Stimulated activated CD4-positive, alpha-beta T cell treated with anti-CD3 and anti-CD28 coated beads, Interleukin-4, amount 100 ng/mL, for 48 hours (primary cell): ENCODE measurements at places on chromosomes 1 and 21.

- no peak for DNase-seq
These were observed 94.6 kb upstream of the AKT3 start for GRCh38 chr1:243944429-243945160.

GRCh38 chr1:89589515-89589914 is 43.4 kb upstream of the LRRC8C start:
- no peak for DNase-seq

GRCh38 chr1:14925336-14926136 is 228.0 kb upstream of the TMEM51 start:
- no peak for DNase-seq

DNA sequence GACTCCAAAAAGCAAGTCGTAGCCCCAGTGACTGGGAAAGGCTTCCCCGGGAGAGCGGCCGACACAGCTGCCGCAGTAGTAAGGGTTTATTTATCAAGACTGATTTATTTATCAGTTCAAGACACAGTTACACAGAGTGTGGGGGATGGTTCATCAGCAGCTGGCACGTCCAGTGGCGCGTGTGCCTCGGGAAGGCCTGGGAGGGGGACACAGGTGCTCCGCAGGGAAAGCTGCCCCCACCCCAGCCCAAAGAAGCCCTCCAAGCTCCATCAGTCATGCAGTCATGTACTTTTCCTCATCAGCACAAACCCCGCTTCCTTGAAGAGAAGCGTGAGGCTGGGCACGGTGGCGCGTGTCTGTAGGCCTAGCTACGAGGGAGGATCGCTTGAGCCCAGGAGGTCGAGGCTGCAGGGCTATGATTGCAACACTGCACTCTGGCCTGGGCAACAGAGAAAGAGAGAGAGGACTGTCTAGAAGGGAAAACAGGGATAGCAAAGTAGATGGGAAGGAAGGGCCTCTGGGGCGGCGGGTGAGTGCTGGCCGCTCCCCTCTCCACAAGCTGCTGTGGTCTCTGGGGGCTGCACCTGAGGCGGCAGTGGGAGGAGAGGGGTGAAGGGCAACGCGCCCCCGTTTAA is 53.2 kb downstream of the PRKCZ start:
- DNase-seq = no peak

DNA sequence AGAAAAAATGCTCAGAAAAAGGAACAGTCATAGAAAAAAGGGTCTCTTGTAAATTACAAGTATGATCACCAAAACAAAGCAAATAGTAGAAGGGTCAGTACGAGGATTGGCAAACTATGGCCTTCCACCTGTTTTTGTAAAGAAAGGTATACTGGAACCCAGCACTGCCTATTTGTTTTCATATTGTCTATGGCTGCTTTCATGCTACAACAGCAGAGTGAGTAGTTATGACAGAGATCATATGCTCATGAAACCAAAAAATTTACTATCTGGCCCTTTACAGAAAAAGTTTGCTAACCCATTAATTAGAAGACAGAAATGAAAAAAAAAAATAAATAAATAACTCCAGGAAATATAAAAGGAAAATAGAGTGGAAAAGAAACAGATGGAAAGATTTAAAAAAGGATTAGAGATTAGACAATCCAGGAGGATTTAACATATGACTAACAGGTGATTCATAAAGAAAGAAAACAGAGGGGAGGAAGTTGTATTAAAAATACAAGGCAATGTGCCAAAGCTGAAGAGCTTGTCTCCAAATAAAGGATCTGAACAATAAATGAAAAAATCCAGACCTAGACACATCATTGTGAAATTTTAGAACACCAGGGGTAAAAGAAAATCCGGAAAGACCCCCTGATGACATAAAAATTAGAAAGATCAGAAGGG is 108.5 kb upstream of the SERTAD4 start:
- no peak for DNase-seq

DNA sequence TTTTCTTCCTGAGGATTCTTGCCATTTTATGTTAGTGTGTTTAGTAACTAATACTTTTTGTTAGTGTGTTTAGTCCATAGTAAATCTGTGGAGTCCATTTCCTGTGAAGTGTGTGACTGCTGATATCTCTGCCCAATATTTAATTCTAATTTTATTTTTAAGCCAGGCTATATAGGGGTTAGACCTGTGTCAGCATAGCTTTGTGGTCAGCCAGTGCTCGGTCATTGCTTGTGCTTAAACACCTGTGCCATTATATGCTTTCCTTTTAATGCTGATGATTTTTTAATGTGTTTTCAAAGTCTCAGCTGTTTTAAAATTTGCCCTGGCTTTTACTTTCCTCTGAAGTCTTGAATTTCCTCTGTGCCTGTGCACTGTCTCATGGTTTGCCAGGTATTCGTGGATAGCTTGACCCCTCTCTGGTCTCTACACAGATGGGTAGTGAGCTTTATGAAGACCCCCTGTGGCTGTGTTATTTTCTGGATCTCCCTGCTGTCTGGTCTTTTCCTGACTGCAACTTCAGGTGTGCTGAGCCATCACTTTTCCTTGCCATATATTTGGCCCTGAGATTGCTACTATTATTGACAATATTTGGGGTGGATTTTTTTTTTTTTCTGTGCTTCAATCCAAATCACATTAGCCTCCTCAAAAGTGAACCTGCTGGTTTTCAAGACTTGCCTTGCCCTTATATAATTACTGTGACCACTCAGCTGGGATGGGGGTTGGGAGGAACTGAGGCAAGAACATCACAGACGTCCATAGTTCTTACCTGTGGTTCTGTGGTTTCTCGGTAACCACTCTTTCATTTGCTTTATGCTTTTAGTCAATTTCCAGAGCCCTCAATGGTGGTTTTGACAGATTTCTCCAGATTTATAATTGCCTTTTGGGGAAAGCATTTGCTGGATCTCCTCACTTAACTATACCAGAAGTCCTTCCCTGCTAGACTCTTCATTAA is 59.6 kb downstream of the RPS6KC1 start:
- DNase-seq = no peak

GRCh38 chr1:226568077-226568831 is 19.7 kb downstream of the STUM start:
- no peak for DNase-seq

DNA sequence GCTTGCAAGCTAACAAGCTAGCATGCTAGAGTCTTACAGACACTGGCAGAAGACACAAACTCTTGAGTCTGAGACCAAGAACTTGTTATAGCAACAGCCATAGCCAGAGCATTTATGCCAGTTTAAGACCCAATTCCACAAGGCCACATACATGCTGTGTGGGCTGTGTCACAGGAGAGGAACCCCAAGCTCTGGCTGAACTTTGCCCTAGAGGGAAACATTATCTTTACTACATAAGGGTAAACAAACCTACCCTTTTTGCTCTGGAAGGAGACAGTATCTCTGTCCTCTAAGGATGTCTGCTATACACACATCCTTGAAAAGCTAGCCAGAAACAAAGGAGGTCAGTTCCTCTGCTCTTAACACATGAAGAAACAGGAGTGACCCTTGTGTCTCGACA is 70.3 kb downstream of the HSF2BP start:
- DNase-seq = no peak

DNA sequence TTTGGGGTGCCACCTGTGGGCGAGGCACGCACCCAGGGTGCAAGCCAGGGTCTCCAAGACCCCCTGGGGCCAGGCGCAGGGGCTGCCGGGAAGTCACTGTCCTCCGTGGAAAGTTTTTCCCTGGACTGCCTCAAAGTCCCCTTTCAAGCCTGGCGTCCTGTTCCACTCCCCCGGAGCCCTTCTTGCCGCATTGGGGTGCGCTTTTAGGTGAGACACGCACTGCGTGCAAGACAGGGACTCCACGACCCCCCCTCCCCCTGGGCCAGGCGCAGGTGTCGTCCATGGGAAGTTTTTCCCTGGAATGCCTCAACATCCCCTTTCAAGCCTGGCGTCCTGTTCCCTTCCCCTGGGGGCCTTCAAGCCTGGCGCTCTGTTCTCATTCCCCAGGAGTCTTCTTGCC is 137.1 kb downstream of the LIPI start:
- no peak for DNase-seq

DNA sequence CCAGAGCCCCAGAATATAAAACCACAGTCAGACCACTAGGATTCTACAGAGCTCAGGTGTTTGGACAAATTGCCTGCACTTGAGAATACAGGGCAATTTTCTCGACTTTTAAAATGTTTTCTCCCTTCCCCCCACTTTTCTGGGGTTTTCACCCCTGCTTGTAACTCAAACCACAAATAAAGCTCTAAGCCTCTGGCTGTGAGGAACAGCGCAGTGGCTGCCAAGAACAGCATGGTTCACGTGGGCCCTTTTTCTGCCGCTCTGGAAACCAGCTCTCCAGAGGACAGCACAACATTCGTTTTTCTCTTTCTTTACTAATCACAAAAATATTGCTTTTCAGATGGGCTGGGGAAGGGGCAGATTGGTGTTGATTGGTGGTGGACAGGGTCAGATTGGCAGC is 102.2 kb upstream of the JUN start:
- DNase-seq = no peak

DNA sequence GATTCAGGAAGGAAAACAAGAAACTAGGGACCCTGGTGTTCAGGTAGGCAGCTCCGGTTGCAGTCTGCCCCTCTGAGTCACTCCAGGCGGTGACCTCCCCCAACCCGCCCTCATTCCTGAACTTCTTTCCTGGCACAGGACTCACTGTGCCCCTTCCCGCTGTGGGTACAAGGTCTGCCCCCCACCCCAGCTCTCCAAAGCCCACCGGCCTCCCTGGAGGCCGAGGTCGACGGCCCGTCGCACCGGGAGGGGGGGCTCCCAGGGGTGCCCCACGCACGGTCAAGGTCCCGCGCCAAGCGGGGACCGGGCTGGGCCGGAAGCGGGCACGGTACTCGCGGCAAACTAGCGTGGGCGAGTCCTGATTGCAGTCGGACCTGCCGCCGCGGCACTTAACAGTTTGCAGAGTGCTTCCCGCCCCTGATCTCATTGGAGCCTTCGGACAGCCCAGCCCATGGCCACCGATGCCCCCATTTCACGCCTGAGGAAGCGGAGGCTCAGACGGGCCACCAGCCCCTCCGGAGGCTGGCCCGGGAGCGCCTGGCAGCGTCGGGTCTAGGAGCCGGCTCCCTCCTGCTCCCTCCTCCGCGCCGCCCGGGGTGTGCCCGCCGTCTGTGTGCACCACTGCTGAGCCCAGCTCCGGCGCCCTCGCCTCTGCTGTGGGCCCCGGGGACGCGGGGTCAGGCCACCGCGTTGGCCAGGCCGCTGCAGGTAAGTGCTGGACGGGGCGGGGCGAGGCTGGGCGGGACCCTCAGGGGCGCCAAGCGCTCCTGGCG is at the start of gene GJB3:
GJB3 (plus strand) TSS at position 144 of the 773 bp plus-strand sequence. CDS start 3,549 bp downstream, outside the sequence.
- no peak for DNase-seq

GRCh38 chr1:192906334-192906733 is 97.5 kb downstream of the RGS2 start:
- DNase-seq = no peak

DNA sequence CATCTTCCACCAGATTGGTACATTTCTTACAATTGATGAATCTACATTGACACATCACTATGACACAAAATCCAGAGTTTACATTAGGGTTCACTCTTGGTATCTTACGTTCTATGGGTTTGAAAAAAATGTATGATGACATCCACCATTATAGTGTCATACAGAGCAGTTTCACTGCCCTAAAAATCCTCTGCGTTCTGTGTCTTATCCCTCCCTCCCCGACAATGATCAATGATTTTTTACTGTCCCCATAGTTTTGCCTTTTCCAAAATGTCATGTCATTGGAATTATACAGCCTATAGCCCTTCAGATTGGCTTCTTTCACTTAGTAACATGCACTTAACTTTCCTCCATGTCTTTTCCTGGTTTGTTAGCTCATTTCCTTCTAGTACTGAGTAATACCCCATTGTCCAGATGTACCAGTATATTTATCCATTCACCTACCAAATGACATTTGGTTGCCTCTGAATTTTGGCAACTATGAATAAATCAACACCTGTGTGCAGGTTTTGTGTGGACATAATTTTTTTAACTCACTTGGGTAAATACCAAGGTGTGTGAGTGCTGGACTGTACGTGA is 80.9 kb upstream of the CDC42BPA start:
- DNase-seq = no peak

GRCh38 chr1:242426271-242426905 is 98.1 kb downstream of the PLD5 start:
- DNase-seq = no peak

DNA sequence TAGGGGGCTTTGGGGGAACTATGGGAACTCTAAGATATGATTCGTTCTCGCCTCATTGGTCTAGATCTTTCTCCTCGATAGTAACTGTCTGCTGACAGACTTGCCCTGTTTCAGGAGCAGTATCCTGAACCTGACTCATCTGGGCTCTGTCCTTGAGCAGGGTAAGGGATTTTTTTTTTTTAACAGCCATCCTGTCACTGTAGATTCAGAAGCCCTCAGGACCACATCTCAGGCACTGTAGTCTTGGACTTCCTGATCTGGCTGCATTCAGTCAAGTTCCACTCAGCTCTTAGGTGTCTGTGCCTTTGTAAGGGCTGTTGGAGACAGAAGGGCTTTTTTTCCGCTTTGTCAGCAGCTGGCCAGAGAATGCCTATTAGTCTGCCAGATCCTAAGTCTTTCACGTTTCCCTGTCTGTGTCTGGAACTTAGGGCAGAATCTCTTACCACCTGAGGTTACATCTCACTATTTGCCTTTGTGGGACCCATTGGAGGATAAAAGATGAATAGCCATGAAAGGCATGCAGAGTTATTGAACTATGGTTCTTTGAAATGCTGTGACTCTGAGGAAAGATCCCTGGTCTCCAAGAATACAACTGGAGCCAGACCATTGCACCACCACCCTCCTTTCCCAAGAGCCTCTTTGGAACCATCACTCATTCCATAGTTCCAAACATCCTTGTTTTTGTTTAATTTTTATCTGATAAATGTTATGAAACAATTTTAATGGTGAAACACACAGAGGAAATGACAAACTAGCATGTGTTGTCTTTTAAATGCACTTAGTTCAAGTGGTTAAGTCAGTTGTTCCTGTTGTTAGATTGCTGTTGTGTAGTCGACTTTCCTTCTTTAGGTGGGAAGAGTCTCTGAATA is 49.7 kb upstream of the MACF1 start:
- no peak for DNase-seq

- no peak for DNase-seq
These were observed 86.4 kb upstream of the LYST start for GRCh38 chr1:235952950-235953615.

DNA sequence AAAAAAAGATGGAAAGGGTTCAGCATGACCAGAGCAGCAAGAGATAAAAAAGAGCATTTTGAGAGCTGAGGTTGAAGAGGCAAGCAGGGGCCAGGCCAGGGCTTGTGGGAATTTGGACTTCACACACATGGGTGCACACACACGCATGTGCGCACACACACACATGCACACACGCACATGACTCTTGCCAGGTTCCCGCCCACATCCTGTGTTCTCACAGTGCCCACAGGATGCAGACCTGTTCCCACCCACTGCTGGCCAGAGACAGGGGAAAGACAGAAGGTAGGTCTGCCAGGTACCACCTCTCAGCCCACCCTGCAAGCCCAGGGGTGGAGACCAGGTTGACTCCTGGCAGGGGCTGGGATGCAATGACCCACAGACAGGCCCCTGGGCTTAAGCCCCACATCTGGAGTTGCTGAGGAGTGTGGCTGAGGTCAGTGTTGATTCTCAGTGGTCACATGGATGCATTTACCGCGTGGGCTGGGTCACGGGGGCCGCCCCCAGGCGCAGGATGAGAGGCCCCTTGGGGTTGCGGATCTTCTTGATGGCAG is 4.4 kb downstream of the COL16A1 start:
- no peak for DNase-seq
